T1000 (cell line): ENCODE measurements at places on chromosomes 2 and 18.

DNA sequence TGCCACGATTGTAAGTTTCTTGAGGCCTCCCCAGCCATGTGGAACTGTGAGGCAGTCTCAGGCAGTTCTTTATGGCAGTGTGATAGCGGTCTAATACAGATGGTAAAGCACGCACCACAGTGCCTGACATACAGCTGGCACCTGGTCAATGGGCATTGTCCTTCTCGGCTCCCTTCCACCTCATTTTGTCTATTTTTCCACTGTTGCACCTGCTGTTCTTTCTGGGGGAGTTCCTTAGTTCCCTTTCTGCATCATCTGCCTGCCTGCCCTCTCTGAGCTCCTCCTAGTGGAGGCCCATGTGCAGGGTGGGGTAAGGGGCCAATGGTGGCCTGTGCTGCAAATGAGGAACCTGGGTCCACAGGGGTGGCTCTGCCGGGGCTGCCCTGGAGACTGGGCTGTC is 157.6 kb downstream of the LPIN1 start:
- DNase-seq = no peak

DNA sequence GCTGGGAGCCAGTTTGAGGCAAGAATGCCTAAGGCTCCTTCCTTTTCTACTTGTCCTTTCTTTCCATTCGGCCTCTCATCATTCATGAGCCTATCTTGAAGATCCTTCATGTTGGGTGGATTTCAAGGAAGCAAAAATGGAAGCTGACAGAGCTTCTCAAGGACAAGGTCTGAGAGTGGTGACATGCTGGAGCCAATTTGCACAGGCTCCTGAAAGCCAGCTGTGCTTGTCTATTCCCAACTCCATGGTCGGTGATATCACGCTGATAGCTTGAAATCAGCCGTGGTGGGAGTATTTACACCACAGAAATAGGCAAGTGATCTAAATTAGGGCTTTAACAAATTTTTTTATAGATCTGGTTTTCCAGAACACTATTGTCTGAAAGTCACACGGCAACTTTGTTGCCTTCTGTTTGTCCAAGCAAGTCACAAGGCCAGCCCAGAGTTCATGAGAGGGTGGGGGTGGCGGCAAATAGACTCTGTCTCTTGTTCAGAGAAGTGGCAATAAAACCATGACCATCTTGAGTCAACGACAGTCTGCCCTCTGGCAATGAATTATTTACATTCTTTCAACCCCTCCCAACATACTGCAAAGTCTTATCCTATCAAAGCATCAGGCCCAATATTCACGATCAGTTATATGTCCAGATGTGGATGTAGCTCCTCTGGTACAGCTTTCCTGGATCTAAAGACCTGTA is 49.9 kb upstream of the SLC35F5 start:
- peak; percentile 8 for DNase-seq

- DNase-seq = no peak
Observed at GRCh38 chr18:36015629-36016028, 43.1 kb downstream of the RMP24 start.

GRCh38 chr2:19700861-19701585 is 200.8 kb downstream of the TTC32 start:
- no peak for DNase-seq

DNA sequence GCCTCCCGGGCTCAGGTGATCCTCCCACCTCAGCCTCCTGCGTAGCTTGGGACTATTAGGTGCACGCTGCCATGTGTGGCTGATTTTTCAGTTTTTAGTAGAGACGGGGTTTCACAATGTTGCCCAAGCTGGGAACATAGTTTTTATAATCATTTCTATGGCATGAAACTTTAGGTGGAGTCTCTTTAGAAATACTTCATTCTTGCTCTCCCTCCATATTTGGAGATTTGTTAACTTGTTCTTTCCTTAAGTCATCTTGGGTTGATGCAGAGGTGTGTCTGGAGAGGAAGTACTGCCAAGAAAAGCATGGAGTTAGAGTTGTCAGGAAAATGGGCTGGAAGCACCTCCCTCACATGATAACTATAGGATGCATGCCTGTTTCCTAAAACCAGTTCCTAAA is 17.4 kb downstream of the ZNF532 start:
- DNase-seq = no peak
